Lung (tissue), 17 donors: ENCODE measurements at places on chromosomes 4 and X. TPM values are rescaled to one million over a fixed set of nuclear protein-coding genes. Genes with fewer than 3 reads are reported as not detected.

DNA sequence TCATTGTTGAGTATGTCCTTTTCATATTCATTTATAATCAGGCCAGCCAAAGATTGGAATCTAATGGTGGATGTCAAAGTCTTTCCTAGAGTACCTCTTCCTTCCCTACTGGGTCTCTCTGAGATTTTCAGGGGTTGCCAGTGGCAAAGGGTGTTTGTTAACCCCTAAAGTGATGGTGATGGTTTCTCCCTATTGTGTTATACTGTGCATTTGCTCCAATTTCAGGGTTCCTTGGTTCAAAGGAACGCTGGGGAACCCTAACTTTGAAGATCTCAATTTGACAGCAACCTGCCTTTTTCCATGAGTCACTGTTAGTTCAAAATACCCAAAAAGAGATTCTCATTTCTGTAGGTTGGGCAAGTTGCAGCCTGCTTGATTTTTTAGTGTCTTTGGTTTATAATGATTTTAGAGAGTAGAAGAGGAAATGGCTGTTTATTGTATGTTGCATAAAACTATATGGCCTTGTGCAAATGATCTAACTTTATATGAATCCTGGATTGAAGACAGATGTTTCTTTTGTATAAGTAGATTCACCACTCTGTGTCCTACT is 23.0 kb downstream of the GAB1 start:
- no peak for DNase-seq

Gene DGKK
- not detected for total RNA-seq

DNA sequence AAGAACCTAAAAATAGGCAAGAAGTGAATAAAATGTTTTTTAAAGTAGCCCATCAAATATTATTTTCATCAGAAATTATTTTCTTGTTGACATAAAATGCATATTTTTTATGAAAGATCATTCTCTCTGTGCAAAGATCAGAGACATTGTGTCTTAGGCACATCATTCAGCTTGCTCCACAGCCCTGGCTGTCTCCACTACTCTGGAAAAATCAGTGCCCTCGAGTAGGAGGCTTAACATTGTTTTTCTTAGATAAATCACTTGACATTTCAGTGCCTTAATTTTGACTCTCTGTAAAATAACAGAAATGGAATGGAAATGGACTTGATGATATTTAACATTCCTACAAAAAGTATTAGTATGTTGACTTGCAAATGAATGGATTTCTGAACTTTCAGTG is 77.9 kb downstream of the FAT4 start:
- no peak for DNase-seq

Gene ZNF827
- total RNA-seq, result 12.6 TPM

Gene TLR10
- 4.4 TPM for total RNA-seq

Gene EXOC1
- 31.1 TPM for total RNA-seq

Gene CT83
- total RNA-seq, result not detected

DNA sequence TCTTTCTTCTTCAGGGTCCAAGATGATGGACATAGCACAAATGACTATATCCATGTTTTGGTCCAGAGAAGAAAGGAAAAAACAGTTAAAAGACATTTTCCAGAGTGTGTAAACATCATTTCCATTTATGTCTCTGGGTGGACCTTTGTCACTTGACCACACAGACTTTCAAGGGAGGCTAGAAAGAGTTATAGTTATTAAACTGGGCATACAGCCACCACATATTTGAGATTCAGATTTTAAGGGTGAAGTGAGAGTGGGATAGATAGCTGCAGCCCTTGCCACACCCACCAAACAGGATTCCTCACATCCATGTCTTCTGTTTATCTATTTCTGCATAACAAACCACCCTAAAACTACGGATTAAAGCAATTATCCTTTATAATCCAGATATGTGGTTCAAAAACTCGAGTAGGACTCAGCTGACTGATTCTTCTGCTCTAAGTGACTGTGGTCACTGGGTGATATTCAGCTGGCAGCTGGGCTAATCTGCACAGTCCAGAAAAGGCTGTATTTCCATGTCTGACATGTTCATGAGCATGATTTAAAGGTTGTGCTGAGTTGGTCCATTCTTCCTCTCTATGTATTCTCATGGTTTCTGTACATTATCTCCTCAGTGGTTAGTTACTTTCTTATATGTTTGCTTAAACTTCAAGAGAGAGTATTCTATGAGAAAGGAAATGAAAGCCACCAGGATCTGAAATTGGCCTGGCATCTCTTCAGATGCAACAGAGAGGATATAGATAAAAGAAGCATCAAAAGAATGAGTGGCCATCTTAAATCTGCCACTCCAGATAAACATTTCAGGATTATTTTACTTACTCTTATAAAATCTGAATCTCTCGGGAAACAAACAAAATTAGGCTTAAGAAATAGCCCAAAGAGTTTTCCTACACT is 459.8 kb upstream of the CTSO start:
- peak; percentile 72 for DNase-seq

DNA sequence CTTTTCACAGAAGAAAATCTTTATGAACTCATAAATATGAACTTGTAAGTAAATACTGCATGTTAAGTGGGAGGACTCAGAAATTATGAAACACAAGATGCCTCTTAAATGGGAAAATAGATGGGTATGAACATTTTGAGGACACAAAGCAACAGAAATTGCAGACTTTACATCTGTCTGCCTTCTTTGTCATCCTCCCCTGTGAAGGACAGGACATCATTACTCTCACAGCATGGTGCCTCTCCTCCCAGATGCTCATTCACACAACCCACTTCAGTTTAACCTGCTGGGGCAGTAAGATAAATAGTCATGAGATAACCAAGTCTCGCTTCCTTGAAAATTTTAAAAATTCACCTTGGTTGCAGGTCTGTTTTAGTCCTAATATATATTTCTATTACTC is 144.5 kb downstream of the APBB2 start:
- no peak for DNase-seq

DNA sequence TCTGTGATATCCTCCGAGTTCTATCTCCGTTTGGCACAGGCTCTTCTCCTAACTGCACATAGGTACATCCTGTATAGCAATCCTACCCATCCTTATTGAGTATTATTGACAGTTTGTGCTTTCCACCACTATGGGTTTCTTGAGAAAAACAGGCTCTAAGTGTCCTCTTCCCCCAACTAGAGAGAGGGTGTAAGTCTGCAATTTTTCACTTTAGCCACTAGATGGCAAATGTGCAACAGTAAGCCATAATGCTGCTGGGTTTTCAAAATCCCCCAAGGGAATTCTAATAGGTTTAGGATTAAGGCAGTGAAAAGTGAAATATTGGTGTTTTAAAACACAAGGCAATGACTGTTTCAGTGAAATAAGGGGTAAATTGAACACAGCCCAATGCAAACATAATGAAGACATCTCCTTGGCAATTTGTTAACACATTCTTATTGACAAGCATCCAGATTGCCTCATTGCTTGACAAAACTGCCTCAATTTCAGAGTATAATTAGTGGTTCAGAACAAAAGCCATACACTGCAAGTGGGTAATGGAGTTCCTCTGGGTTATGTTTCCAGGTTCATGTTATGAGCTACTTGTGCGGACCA is 239.0 kb upstream of the HTR2C start:
- no peak for DNase-seq

DNA sequence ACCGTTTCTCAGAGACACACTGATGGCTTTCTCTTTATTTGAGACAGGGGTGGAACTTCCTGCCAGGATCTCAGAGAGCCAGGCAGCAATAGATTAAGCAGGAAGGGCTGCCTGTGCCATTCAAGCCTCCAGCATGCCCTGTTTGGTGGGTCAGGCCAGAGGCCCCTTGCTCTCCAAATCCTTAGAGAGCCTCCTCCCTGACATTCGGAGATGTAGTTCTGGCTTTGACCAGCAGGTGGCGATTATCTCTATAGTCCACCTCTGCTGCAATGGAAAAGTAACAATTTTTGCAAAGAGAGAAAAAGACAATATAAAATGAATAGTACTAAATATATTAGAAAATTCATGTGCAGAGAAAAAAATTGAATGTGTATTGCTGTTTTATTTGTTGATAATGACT is 93.9 kb downstream of the NXF2B start:
- peak; percentile 45 for DNase-seq

Gene CSN1S1
- not detected for total RNA-seq

DNA sequence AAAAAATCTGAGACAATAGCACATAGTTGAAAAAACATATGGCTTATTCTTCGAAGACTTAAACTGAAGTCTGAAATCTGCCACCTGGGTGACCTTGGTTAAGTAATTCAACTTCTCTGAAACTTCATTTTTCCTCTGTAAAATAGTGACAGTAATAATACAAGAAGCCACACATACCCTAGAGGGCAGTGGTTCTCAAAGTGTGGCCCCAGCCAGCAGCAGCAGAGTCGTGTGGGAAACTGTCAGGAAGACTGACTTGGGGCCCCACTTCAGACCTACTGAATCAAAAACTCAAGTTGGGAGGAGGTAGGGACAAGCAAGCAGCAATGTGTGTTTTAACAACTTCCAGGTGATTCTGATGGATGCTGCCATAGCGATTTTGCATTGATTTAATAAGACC is 249.9 kb downstream of the HNRNPD start:
- no peak for DNase-seq

DNA sequence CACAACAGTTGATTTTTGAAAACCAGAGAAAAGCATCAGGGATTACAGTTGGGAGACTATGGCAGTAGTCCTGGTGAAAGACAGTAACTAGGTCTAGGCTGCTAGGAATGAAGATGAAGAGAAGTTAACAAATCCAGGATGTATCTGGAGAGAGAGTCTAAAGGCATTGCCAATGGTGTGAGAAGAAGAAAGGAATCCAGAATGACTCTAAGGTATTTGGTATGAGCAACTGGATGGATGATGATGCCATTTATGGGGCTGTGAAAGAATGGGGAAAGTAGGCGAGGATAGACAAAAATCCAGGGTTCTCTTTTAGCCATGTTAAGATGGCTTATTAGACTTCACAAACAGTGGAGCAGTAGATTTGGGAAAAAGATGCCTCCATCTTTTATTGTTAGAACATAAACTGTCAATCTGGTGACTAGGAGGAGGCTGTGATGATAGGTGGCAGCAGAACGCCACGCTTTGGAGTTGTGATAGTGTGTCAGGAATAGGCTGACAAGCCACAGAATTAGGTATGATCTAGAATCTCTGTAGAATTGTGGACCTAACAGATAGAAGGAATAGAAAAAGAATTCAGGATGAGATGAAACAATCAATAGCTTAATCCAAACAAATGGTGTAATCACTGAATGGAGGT is 27.3 kb upstream of the JADE1 start:
- no peak for DNase-seq

GRCh38 chr4:118798658-118799057 is 37.3 kb downstream of the SEC24D start:
- DNase-seq, result no peak

Gene PDCL2
- not detected for total RNA-seq

- DNase-seq, result no peak
These were observed 15.1 kb downstream of the ATP5ME start for GRCh38 chr4:658681-659667.

DNA sequence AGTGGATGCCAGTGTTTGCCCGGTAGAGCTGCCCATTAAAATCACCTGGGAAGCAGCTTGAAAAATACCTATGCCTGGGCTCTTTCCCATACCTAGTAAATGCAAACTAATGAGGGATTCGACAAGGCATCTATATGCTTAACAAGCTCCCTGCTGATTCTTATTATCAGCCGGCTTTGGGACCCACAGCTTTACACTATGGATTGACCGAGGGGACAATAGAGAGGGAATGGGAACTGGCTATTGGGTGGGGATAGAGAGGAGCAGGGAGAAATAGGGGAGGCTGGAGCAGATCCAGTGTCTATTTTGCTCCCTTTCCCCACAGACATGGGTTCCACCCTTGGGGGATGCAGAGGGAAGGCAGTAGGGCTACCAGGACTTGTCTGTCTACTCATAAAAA is 103.1 kb upstream of the TEX13D start:
- DNase-seq, result no peak

Gene FRMPD4
- 0.03 TPM for total RNA-seq
